ENCODE measurements at places on chromosomes 6 and 20.

- DNase-seq, result no peak
Observed at GRCh38 chr6:2900821-2901644, 2.1 kb downstream of the SERPINB9 start.

DNA sequence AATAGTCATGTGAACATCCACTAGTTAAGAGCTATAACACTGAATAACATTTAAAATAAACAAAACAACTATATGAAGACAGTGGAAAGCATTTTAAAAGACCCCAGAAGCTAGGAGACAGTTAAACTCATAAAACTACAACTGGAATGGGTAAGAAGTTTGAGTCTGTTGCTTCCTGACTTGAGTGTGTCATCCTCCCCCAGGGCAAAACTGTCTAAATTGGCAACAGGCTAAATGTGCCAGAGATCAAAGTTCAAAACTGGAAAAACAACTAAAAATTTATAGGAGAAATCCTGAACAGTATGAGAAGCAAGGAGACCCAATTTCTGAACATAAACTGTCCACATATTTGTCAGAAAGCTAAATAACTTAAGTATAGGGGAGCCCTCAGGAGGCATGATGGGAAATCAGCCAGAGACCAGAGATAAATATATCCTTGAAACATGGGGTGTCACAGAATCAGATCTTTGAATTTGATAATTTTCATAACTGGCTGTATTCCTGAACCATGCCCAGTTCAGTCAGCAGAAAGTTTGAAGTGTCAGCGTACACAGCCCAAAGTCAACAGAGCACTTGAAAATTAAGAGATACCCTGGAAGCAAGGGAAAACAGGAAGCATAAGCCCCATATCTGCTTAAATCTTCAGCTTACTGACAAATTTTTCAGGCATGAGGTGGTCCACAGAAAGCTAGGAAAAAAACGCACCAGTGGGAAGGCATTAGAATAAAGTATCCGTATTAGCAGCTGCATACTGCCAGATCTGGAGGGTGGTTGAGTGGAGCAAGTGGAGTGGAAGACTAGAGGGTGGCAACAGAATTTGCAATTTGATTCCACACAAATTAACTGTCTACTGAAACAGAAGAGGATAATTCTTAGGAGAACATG lies 516.1 kb upstream of the MAN1A1 start:
- no peak for DNase-seq

GRCh38 chr20:13041574-13042457 lies 33.0 kb downstream of the SPTLC3 start:
- DNase-seq, result no peak

DNA sequence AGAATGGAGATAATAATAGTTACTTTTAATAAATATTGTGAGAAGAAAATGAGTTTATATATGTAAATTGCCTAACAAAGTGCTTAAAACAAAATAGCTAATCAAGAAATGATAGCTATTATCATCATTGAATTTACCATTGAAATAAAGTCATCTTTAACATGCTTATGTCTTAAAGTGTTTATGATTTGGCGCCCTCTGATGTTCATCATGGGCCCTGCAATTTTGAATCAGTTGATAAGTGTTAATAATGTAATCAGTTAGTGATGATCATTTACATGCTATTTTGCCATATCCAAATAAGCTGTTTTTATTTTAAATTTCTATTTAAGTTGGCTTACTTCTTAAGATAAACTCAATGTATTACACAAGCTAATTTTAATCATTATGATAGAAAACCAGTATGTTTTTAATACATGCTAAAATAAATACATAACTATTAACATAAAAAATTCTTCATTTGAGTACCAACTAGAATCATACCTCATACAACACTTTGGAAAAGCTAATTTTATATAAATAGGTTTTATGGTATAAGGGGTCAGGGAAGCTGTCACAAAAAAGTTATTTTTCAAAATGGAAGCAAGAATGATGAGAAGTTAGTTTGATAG lies 39.2 kb upstream of the TPD52L1 start:
- DNase-seq, result no peak

DNA sequence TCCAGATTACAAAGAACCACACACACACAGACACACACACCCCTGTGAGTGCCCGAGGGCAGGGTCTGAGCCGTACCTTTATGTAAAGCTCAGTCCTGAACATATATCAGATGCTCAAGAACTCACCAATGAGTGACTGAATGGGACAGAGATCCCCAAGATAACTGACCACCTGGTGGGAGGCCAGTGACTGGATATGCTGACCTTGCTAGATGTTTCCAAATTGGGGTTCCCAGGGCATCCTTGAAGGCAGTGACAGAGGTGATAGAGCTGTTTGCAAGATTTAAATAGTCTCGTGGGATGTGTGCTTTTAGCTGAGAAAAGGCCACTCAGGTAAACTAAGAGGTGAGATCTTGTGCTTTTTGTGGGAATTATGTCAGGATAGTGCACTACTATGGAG lies 39.3 kb downstream of the KCNK17 start:
- DNase-seq, result no peak

DNA sequence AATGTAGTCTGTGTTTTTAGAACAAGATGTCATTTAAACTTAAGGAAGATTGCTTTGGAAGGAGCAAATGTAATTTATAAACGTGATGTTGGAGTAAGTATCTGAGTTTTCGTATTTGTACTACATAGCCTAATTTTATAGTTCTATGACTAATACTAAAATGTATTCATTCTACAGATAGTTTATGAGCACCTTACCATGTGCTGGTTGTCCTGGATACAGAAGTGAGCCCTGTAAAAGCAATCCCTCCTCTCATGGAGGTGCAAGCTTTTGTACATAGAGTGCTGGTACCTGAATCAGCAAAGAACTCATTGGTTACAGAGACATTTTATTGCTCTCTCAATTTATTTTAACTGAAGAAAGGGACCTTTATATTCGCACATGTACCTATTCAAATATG lies 27.1 kb downstream of the TBPL1 start:
- DNase-seq, result no peak

DNA sequence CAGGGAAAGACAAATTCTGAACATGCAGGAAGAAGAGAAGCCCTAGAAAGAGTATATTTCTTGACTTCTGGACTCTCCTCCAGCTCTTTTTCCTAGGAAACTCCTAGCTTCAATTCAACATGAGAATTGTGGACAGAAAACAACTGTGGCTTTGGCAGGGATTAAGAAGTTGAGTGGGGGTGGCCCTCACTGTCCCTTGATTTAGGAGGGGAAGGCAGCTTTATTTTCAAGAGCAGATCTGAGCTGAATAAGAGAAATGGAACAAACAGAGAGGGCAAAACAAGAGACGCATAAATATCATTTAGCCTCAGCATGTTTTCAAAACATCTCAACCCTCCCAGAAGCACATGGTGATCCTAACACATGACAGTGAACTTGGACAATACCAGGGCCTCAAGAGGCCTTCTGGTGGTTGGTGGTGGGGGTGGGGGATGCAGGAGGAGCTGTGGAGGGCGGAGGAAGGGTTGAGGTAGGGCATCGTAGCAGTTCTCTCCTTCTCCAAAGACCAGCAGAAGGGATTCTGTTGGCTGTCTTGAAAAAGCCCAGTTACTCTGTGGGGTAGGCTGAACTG lies 21.1 kb upstream of the TAGAP start:
- no peak for DNase-seq

DNA sequence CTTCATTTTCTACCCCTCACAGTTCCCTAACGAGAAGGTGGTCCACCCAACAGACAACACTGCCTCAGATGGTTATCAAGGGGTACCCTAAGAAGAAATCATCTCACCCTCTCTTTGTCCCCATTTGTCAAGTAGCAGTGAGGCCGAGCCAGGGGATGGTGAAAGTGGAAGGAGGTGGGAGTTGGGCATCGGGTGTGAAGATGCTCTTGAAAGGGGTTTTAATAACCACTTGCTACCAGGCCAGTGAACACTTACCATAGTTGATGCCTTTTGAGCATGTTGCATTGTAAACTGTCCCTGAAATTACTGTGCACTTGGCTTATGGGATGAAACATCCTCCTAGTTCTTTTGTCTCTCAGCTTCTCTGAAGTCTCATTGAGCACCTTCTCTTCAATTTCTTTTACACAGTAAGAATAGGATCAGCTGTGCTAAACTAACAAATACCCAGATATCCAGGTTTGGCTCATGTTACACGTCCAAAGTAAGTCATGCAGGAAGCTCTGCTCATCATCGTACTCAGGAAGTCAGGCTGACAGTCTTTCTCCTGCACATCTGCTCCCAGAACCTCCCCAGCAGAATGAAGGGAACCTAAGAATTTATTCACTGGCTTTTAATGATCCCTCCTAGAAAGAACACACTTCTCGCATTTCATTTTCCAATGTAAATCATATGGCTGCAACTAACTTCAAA lies 13.3 kb downstream of the HLA-DPB1 start:
- DNase-seq, result no peak

DNA sequence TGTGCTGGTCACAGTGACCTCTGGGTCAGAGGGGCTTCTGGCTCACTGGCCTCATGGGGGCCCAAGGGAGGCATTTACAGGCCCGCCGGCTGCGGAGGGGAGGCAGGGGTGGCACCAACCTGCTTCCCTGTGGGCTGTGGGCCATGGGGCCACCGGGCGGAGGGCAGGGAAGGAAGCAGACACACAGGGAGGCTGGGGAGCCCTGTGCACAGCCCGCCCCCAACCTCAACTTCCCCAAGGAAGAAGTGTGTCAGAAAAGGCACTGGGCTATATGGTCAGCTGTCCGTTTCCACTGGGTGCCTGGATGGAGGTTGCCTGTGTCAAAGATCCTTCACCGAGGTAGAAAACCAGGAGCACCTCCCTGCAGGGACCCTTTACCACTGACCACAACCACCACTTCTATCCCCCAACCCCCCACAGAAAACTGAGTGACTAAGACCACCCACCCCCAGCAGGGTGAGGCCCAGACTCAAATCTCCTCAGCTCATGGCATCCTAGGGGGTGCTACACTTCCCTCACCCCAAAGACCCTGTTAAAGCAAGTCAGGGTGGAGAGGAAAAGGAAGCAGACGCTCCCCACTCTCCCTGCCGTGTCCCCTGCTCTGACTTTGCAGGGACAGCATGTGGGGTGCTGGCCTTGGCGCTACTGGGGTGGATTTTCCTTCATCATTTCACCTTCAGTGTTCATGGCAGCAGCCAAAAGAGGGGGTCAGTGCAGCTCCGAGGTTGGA lies 5.6 kb downstream of the CST3 start:
- no peak for DNase-seq

DNA sequence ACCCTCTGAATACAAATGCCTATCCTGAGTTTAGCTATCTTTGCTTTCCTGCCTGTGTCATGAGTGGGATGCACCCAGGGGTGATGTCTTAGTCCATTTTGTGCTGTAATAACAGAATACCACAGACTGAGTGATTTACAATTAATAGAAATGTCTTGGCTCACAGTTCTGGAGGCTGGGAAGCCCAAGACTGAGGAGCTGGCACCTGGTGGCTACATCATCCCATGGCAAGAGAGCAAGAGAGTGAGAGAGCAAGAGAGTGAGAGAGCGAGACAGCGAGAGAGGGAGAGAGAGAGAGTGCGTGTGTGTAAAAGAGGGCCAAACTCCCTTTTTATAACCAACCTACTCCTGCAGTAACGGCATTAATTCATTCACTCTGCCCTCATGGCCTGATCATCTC lies 76.8 kb downstream of the PRDM1 start:
- no peak for DNase-seq

- no peak for DNase-seq
Observed at GRCh38 chr6:143844006-143844405, 868 bp downstream of the LTV1 start.

DNA sequence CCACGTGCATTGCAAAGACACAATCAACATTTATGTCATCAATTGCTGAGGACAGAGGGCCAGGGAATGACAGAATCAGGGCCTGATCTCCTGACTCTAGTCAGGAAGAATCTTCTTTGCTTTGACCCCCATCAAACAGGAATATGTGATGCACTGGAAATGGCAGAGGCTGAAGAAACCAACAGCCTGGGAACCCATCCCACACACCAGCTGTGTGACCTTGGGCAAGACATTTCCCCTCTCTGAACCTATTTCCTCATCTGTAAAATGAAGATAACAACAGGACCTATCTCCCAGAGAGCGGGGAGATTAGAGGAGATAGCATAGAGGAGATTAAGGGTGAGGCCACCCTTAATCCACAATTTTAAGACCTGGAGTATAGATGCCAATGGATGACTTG lies 1.5 kb downstream of the HNF4A start:
- no peak for DNase-seq

DNA sequence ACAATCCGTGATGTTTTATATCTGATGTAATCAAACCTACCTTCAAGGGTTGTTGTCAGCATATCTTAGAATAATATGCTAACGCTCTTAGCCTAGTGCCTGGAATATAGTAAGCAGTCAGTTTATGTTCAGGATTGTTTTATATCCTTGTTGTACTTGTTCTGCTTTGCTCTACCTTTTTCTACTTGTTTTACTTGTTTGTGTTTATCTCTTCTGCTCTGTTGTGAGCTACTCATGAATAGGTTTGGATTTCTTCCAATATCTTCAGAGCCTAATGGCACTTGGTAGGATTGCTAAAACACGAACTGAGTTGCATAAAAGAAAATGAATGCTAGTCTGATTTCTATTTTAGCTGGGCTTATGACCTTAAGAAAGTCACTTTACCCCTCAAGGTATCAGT lies 40.1 kb downstream of the DNAH8 start:
- no peak for DNase-seq

GRCh38 chr20:33553516-33553915 lies 63.6 kb downstream of the CBFA2T2 start:
- DNase-seq, result no peak

GRCh38 chr20:46694484-46694883 lies 5.2 kb upstream of the TP53RK start:
- DNase-seq, result no peak

DNA sequence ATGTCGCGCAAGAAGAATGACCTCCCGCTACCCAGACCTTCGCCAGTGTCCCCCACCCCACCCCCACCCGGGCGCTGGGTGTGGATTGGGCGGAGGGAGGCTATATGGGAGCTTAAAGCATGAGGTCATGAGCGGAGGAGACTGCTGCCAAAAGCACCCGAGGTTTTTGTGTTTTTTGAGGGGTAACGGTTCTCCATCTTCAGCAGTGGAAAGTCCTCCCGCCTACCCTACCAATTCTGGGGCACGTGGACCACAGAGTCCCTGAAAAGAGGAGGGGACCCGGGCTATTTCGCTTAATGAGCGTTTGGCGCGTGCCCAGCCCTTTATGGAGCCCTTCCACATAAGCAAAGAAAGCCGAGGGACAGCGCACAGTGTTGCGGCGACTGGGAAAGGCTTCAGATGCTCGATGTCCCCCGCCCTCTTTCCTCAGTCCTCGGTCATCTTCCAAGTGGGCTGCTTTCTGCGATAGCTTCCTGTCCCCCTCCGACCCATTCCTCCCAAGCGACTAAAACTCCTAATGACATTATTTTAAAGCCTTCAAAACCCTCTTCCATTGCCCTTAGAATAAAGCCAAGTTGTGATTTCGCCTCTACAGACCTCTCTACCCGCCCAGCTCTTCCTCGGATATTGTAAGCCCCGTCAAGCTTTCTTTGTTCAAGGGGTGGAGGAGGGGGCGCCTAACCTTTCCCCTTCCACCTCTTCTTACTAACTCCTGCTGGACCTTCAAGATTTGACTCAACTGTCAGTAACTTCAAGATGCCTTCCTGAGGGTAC lies 2.1 kb upstream of the TRERF1 start:
- DNase-seq, result no peak

- DNase-seq, result no peak
Observed at GRCh38 chr20:45857882-45858216, 435 bp downstream of the ZSWIM3 start.

All from stimulated activated CD8-positive, alpha-beta memory T cell treated with anti-CD3 and anti-CD28 coated beads, Interleukin-4, amount 100 ng/mL, for 1 hour (primary cell).